ENCODE measurements at places on chromosomes 16 and 17.

DNA sequence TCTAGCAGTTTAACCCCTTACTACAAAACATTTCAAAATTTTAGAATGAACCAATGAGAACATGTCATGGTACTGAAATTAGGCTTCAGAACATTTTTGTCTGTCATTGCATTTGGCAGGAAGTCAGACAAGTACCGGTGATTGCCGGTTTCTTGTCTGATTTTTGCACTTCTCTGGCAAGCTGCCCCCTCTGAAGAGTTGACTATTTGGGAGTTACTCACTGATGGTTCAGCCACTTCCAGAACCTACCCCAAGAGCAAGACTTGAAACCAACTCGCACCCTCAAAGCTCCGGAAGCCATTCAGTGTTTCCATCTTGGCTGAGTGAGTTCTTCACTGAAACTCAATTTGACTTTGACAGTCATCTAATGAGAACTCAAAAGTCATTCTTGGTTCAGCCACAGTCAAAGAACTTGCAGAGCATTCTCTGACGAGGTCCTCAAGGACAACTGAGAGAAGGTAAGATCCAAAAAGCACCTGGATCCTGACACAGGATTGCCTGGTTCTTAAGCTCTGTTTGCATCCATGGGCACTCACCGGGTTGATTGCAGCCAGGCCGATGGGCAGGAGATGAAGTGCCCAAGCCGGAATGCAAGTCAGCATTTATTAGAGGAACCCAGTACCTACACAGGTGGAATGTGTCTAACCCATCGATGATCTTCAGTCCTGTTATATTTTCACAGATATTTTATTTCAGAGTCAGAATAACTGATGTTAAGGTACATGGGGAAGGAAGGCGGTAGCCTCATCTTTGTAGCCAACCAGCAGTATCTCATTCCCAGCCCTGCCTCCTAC is 93.6 kb downstream of the USP22 start:
- DNase-seq: no peak

DNA sequence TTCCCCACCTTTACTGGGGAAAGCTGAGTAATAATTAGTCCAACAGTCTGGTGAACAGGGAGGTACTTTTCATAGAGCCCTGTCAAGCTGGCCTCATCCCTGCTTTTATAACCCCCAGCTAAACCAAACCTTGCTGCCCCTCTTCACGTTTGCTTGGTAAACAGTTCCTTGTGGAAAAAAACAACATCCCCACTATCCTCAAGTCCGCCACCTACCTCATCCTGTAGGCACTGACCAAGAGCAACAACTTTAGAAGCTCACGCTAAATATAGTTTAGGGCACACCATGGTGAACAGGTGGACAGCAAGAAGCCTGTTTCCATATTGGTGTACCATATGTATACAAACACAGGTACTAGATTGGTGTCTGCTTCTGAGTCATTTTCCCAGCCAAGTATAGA is 16.5 kb downstream of the NFE2L1 start:
- no peak for DNase-seq

DNA sequence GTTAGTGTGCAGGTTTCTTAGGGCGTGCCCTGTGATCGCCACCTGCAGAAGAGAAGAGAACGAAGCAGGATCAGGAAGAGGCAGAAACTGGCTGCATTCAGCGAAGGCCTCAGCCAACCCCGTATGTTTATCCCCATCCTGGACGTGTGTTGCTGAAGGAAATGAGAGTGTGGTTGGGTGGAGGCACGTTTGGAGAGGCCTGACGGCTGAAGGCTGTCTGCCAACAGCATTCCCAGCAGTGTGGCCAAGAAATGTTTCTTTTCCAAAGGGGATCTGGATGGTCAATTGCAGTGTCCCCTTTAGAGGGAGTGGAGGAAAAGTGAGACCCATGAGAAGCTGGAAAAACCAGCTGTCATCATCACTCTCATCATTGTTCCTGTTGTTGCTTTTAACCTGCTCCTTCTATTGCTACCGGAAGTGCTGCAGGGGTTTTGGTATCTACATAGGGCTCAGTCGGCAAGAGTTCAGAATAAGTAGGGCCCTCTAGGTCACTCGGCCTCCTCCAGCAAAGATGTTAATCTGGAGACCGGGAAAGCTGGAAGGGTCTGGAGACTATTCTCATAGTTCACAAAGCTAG is 46.5 kb upstream of the SLC47A1 start:
- DNase-seq: no peak

- DNase-seq: no peak
These were observed at the start of gene CD300LD for GRCh38 chr17:74592087-74592990. CD300LD (minus strand) TSS chr17:74592283; CDS start chr17:74592202, 81 bp downstream.

- DNase-seq: no peak
These were observed 11.9 kb downstream of the SCGB1C2 start for GRCh38 chr17:149231-149630.

- DNase-seq: no peak
These were observed 5.2 kb upstream of the SH2B1 start for GRCh38 chr16:28858421-28858820.

DNA sequence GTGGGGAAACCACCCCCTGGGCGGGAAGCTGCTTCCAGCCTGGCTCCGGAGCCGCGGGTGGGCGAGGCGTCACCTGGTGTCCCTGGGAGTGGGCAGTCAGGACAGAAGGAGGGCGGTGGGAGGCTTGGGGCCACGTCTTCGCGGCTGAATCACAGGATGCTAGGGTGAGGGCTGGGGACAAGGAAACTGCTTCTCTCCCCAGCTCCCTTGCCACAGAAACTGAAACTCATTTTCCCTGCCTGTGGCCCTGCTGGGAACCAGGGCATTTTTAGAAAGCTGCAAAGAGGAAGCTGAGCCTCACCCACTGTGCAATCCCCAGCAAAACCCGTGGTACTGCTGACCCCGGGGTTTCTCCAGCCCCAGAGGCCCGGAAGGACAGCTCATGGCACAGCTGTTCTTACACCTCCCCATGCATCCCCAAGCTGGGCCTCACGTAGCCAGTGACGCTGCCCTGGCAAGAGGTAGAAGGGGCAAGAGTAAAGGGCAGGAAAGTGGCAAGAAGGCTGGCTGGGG is 8.2 kb downstream of the RHBDF2 start:
- no peak for DNase-seq

DNA sequence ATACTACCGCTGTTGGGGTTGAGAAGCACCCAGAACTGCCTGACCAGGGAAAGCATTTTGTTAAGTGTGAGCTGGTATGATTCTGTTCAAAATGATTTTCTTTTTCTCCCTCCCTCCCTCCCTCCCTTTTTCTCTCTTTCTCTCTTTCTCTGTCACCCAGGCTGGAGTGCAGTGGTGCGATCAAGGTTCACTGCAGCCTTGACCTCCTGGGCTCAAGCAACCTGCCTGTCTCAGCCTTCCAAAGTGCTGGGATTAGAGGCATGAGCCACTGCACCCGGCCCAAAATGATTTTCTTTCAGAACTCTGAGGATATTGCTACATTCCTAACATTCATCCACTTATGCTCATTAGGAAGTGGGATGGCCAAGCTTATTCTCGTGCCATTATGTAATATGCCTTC is 41.3 kb downstream of the SLC47A1 start:
- DNase-seq: no peak

- no peak for DNase-seq
These were observed 1.5 kb downstream of the DLG4 start for GRCh38 chr17:7218166-7218565.

GRCh38 chr17:43949781-43950180 is 4.0 kb downstream of the PYY start:
- DNase-seq: no peak

GRCh38 chr17:55576996-55577586 is 65.8 kb upstream of the SMIM36 start:
- DNase-seq: no peak

DNA sequence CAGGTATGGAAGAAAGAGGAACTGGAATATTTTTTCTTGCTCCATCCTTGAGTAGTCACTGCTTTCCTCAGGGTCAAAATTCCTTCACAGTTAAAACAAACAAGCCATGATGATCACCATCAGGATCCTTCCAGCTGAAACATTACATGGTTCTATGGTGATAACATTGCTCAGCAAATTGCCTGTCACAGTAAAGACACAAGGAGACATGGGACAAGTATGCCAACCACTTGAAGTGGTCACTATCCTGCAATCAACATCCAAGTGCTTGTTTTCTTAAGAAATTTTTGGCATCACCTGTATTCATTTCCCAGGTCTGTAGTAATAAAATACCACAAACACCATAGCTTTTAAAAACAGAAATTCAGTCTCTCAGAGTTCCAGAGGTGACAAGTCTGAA is 662.2 kb downstream of the CDH8 start:
- DNase-seq: no peak

- no peak for DNase-seq
These were observed 126.1 kb downstream of the PITPNC1 start for GRCh38 chr17:67503184-67503583.

Measured in cerebellar nuclear complex (tissue), 1 donor.